Lower lobe of right lung (tissue), 2 donors: ENCODE measurements at places on chromosomes 2 and 18. TPM values are rescaled to one million over a fixed set of nuclear protein-coding genes. Genes with fewer than 3 reads are reported as not detected.

The NGEF gene
- 1.7 TPM for total RNA-seq

The DCDC2C gene
- total RNA-seq, result not detected

GRCh38 chr2:125125902-125126301, 1100.8 kb downstream of the CNTNAP5 start:
- no peak for DNase-seq

GRCh38 chr2:85302121-85302520, 25.7 kb downstream of the TGOLN2 start:
- no peak for DNase-seq

GRCh38 chr2:13035866-13036265, 319.1 kb downstream of the TRIB2 start:
- DNase-seq, result no peak

The RESP18 gene
- total RNA-seq, result not detected

DNA sequence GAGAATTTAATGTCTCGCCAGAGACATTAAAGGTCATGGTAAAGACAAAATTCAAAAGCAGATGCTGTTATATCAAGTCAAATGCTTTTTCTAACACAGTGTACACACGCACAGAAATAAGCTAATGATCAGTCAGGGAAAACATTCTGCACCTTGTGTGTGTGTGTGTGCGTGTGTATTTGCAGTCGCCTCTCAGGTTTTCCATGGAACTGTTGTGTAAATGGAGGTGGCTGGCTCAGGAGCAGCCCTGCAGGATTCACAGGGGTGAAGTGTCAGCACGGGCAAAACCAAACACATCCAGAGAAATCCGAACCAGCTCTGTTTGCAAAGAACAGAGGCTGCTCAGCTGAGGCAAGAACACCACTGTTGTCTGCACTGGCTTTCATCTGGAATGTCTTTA, 76.2 kb upstream of the YWHAQ start:
- no peak for DNase-seq

GRCh38 chr2:196329959-196330358, 158.6 kb upstream of the STK17B start:
- no peak for DNase-seq

The NABP1 gene
- 48.6 TPM for total RNA-seq

DNA sequence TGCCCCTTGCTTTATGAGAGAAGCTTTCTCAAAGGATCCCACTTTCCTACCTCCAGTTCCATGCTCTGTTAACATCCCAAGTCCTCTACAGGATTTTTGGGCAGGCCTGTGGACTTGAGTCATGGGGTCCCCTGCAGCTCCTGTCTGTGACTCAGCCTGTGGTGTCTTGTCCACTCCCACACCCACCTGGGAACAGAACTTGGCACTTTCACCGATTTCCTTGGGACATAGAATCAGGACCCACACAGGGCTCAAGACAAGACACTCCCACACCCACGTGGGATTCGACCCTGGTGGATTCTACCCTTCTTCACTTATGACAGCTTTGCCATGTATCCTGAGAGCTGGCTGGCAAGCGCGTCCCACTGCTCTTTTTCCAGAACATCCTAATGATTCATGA, 30.7 kb upstream of the HDAC4 start:
- DNase-seq, result no peak

DNA sequence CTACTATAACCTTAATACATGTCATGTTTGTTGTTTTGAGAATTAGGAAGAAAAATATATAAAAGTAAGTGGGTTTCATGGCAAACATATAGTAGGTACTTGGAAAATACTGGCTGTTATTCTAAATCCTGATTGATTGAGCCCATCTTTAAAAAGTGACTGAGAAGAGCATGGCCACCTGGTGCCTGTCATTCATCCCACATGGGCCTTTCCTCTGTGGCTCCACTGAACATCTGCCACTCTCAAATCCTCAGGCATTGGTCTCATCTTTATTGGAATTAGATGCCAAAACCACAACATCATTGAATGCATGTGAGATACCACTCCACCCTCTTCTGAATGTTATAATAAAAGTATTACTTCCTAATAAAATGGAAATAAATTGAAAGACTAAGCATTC, 101.6 kb upstream of the TTN start:
- DNase-seq, result no peak

GRCh38 chr18:80183273-80184050, 63.9 kb downstream of the PARD6G start:
- DNase-seq, result no peak

DNA sequence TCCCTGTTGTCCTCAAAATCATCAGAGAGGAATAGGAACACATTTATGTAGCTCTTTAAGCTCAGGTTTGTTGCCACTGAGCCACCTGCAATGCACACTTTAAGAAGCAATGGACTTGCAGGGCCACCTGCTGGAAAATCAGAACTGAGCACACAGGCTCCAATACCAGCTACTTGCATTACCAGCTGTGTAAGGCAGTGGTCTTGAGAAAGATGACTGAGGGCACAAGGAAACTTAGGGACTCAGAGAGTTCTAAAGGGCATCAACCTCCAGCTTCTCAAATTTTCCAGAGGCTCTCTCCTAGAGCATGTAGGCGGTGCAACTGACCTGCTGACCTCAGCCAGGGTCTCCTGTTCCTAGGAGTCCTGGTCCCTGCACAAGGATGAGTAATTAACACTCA, 2.5 kb upstream of the CNDP2 start:
- DNase-seq, result no peak

GRCh38 chr2:26432859-26433258, 31.1 kb downstream of the DRC1 start:
- no peak for DNase-seq

The GPR55 gene
- 0.74 TPM for total RNA-seq

GRCh38 chr2:135667045-135667444, 74.6 kb upstream of the UBXN4 start:
- DNase-seq, result no peak
